ENCODE measurements at places on chromosomes 3 and 15.

DNA sequence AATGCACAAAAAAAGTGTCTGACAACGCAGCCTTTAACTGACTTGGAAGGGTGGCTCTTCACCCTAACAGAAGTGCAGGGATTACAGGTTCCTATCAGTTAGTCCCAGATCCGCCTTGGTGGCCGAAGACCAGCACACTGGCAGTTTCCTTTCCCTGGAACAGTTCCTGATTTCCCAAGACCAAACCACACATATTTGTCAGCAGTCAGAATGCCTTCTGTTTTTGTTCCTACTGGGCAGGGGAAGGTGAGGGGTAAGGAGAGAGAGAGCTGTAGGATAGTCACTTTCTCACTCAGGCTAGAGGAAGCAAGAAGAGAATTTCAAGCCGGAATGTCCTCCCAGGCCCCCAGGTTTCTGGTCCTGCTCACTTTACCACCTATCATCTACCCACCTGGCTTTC, 9.2 kb downstream of the CXCR6 start:
- DNase-seq = no peak

DNA sequence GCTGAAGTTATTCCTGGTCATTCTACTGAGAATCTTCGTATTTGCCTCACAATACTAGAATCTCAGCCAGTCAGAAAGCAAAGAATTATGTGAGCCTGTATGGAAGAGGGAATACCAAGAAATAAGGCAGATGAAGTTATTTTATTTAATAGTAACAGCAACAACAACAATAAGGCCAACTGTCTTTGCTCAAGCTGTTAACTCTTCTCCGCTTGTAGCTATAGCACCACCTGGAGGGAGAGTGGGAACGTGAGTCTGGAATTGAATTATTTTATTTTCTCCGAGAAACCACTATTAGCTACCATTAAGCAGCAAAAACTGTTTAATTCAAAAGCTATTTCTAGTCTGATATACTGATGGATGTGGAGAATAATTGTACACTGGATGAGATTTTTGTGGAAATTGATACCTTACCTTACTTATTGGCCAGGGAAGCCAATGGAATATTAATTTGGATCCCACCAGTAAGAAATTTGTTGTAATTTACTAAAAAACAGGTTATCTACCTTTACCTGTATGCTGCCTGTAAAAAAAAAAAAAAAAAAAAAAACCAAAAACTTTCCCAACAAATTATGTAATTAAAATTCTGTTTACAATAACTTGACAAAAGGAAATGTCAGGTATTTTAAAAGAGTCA, 50.1 kb downstream of the CALML4 start:
- peak; percentile 8 for DNase-seq

GRCh38 chr3:73225991-73226390, 164.5 kb downstream of the EBLN2 start:
- no peak for DNase-seq

DNA sequence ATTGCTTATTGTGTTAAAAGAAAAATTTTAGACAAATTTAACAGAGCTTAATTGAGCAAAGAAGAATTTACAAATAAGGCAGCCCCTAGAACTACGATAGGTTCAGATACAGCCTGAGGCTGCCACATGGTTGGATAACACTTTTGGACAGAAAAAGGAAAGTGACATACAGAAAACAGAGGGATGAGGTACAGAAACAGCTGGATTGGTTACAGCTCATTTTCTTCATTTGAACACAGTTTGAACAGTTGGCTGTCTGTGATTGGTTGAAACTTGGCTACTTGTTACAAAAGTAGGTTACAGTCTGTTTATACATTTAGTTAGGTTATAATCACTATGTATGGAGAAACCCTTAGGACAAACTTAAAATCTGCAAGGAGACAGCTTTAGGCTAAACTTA, 46.0 kb downstream of the STARD9 start:
- DNase-seq = no peak

DNA sequence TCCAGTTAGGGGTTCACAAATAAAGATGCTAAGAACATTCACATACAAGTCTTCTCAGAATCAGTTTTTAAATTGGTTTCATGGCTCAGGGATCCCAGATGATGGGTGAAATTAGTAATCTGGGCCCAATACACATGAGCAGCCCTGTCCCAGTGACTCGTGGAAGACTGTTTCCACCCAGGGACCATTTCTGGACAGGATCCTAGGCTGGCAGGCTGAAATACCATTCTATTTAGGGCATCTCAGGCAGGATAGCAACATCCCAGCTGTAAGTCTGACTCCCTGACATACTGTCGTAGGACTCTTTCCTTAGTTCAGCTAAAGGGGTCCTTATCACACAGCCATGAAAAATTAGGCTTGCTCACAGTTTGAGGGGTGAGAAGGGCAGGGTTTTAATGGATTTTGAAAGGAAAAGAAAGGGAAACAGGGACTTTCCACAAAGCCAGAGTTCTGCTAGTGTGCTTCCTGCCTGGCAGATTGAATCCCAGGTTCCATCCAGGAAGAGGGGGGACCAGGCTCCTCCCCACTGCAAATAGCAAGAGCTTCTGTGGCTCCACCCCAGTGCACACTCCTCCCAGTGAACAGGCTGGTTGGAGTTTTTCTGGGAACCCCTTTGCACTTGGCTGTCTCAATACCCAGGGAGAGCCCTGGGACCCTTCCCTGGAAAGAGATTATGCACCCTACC, 41.3 kb upstream of the LYZL4 start:
- no peak for DNase-seq

GRCh38 chr3:193783166-193783896, 190.3 kb downstream of the OPA1 start:
- DNase-seq = no peak

DNA sequence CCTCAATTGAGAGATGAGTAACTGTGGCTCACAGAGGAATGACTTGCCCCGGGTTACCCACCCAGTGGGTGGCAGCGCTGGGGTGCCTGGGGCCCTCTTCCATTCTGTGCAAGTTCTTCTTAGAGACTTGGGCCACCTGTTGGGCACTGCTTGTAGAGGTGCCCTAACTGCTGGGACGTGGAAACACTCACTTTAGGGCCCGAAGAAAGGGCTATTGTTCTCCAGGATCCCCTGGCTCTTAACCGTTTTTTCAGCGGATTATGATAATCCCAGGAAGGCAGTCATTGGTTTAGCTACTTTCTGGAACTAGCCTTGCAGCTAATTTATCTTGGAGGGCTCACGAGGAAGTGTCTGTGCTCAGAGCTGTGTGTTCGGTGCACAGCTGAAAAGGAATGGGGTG, 66.0 kb upstream of the GCNT3 start:
- DNase-seq = no peak

GRCh38 chr3:13461169-13462124, 18.7 kb upstream of the HDAC11 start:
- DNase-seq = peak; percentile 73

DNA sequence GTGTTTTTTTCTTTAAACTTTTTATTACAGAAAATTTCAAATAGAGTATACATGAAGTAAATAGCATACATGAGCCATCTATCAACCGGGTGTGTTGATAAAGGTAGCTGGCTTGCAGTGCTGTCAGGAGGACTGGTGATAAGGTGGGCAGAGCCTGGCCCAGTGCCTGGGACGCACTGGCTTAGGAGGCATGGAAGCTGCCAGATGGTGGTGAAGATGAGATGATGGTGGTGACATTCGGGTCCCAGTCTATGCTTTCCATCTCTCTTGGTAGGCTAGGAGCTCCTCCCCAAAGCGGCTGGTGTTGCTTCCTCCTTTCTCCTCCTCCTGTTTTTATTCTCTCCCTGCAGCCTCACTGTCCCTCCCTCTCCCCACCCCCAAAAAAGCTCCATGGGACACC, 101.7 kb downstream of the ADCY5 start:
- no peak for DNase-seq

DNA sequence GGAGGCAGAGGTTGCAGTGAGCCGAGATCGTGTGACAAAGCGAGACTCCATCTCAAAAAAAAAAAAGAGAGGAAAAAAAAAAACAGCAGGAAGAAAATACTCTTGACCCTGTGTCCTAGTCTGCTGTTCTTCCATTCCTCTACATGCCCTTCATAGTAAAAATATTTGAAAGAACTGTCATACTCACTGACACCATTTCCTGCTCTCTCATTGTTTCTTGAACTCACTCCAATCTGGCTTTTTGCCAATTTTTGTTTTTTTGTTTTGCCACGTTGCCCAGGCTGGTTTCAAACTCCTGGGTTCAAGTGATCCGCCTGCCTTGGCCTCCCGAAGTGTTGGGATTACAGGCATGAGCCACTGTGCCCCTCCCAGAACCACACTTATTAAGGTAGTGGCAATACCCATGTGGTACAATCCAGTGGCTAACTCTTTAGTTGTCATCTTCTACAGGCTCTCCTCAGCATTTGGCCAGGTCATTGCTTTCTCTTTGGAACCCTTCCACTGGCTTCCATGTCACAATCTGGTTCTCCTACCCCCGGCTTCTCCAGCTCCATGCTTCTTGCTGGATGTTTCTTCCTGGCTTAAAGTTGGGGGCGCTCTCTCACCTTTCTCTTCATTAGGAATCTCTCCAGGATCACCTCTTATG, 238.2 kb upstream of the C2CD4B start:
- no peak for DNase-seq

DNA sequence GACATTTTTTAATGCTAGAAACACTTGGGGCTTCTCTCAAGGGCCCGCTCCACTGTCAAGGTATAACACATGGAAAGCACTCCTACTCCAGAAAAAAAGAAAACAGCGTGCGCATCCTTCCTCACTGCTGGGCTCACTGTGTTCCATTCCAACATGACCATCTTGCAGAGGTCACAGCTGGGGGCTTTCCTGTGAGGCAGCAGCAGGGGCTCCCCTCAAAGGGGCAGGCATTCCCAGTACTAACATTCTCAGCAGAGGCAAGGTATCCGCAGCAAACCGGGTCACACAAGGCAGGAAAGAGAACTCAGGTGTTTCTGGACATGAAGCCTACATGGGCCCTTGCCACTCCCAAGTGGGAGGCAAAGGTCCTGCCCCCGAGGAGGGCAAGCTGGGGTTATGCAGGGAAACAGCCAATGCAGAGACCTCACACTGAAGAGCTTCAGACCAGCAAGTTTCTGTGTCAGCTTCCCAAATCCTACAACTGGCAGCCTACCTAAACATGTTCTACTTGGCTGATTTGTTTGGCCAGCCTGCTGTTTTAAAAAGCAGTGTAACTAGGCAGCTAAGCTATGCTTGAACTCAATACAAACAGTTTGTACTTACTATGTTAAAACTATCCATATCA, 6.4 kb downstream of the BDH1 start:
- DNase-seq = no peak

DNA sequence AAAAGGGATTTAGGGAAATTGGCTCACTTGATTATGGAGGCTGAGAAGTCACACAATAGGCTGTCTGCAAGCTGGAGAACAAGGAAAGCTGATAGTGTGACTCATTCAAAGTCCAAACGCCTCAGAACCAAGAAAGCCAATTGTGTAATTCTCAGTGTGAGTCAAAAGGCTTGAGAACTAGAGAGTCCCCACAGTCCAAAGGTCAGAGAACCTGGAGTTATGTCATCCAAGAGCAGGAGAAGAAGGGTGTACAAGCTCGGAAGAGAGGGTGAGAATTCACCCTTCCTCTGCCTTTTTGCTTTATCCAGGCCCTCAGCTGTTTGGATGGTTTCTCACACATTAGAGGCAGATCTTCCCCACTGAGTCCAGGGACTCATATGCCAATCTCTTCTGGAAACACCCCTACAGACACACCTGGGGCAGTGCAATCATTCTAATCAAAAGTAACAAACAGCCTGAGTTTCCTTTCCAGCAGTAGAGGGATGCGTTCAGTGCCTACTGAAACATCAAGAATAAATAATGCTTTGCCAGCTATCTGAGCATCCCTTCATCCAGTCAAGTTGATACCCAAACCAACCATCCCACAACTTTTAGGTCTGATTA, 271.5 kb downstream of the SATB1 start:
- DNase-seq = no peak

DNA sequence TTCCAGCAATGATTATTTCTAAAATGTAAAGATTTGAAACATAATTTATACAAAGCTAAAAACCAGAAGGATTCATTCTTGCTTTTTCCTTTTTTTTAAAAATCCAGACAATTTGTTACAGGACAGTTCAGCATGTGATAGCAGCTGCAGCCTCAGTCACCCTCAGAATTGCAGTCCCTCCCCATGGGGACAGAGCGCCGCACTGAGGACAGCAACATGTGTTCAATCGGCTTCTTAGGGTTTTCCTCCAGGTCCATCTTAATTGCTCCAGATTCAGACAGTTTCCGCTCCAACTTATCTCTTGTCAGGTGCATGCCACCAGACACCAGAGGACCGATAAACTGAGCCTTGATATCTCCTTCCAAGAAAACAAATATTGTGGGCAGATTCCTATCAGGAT, 134.9 kb upstream of the TBC1D5 start:
- no peak for DNase-seq

DNA sequence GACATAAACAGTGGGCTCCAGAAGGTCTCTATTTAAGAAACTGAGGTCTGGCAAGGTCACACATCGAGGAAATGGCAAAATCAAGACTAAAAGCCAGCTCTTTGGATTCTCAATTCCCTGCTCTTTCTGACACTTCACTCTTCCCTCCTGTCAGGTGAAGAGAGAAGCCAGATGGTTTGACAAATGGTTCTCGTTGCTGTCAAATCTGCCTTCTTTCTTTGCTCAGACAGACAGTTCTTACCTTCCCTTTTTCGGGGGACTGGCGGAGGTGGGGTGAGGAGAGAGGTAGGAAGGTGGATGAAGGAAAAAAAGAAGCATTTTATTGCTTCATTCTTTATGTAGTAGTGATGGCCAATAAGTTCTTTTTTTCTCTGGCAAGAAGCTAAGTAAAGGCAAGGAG, 133.4 kb downstream of the LPP start:
- DNase-seq = no peak

- DNase-seq = no peak
These were observed 88.7 kb downstream of the TFG start for GRCh38 chr3:100798012-100798411.

DNA sequence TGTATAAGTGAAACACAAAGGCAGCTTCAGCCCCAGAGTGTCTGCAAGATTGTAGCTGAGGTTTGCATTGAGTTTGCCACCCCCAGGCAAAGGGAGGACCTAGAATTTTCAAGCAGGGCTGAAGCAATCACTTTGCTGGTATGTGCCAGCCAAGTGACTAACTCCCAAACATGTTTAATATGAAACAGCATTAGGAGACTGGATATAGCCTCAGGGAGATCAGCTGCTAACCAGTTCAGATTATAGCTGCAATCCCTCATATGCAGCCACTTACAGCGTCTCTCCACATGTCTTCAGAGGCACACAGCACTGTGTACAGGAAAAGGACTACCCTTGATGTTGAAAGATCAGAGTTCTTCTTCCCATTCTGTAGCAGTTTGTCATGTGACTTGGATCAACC, 38.4 kb upstream of the PPP2R3A start:
- DNase-seq = no peak

DNA sequence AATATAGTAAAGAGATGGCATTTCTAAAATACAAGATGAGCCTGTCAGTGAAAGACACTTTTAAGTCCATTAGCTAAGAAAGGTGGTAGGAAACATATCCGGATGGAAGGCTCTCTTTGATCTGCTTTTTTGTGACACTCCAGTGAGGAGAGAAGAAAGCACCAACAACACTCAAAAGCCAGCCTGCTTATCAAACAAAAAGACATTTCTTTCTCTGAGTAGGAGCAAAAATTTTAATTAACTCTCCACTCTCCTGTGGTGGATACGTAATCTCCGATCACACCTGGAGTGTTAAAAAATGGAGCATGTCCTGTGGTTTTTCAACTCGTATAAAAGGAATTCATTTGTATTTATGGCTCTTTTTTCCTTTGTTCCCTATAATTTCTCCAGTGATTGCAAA, 65.3 kb downstream of the OXNAD1 start:
- no peak for DNase-seq

- DNase-seq = no peak
These were observed 22.9 kb upstream of the PRICKLE2 start for GRCh38 chr3:64247991-64248646.

All from T follicular helper cell (primary cell).